ENCODE measurements at places on chromosomes 7 and 10.

DNA sequence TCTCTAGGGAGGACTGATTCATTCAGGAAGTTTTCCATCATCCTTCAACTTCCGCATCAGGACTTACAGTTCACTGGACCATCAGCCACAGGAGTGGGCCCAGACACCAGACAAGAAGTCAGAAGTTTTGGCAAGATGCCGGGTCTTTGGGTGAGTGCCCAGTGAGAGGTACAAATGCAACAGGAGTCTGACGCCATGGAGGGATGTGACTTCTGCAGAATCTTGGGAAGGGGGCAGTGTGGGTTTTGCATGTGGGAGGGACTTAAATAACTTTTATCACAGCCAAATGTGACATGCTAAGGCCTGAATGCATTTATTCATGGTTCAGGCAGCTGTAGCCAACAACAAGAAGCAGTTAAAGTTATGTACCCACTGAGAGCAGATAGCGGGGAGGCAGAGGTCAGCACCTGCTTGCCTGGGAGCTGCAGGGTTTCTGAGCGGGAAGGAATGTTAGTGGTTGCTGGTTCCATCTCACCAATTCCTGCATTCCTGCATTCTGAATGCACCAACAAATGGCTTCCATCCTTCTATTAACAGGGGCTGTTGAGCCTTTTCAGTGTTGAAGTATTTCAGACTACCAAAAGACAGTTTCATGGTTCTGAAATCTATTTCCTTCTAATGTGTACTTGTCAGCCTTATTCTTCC lies 375.2 kb downstream of the PAXIP1 start:
- DNase-seq: no peak

GRCh38 chr7:142969183-142969582 lies 7.0 kb upstream of the KEL start:
- DNase-seq: no peak

DNA sequence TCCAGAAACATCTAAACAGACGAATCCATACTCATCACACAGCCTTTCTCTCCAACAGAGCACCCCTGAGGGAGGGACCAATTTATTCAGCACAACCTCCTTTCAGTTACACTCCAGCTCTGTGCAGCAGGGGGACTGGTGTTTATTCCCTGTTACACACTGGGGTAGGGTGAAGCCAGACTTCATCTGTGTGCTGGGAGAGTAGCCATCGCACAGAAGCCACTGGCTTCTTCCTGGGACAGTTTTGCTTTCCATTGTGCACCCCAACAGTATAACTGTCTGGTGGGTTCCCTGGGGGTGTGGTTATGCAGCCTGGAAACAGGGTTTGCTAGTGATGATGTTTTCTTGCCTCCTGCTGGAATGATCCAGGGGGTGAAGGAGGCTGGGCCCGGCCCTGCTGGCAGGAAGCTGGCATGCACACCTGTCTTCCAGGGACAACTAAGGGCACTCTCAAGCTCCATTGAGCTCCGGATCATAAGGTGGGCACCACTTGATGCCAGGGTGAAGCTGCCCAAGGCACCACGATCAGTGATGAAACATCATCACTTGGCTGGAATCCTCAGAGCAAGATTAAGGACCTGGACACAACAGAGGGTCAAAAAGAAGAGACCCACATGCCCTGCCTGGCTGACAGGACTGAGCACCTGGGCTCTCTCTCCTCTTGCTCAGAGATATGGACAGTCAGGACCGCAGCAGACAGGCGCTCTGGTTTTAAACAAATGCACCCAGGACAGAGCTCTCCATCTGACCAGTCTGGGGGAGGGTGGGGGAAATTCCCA lies 293.2 kb downstream of the GRID1 start:
- DNase-seq: peak; percentile 26

DNA sequence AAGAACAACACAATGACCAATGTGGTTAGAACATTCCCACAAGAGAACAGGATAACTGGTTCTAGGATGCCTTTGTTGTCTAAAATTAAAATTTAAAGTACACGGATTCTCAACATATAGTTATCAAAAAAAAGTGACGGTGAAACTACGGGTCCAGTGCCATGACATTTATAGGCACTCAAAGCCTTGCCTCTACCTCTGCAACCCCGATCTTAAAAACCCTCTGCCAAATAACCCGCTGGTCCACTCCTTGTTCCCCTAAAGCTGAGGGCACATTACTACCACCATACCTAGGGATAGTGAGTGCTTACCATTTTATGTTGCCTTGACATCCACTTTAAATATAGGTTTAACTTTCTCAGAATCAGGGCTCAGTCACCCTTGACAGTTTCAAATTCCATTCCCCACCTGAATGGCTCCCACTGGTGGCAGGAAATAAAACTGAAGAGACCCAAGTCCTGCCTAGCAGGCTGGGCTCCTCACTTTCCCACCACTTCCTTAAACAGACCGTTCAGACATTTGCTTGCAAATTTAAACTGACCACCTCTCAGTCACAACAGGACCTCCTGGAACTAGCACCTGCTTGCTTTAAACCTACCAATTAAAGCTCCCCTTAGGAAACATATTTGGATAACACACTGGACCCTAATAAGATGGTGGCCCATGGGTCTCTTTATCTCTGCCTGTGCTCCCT lies 169.9 kb upstream of the ASAH2 start:
- peak; percentile 63 for DNase-seq

DNA sequence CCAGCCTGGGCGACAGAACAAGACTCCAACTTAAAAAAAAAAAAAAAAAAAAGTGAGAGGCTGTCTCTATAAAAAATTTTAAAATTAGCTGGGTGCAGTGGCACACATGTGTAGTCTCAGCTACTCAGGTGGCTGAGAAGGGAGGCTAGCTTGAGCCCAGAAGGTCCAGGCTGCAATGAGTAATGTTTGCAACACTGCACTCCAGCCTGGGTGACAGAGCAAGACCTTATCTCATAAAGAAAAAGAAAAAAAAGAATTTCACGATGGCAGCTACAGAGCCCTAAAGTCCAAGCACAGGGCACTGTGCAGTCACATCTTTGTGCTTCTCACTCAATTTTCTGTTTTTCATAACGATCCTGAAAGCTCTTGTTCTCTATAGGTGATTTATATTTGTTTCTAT lies 209.5 kb upstream of the KCTD7 start:
- DNase-seq: no peak

DNA sequence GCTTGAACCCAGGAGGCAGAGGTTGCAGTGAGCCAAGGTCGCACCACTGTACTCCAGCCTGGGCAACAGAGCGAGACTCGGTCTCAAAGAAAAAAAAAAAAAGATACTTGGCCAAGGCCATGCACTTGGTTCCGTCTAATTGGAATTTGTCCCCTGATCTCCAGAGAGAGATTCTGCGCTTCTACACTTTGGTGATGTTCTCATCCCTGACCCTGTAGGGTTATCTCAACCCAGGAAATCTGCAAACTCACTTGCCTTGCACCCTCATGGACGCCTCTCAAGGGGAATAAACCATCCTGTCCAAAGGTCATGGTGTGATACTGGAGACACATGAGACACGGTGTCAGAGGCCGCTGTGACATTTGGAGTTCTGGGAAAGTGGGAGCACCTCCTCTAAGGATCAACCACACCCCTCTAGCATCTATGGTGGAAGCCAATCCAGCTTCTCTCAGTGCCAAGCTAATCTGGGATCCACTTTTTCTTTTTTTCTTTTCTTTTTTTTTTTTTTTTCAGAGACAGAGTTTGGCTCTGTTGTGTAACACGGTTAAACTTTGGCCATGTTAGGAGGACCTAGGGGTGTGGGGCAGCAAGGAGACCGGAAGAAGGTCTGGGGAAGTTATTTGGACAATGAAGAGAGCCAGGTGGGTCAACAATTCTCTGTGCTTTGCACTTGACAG lies 7.8 kb upstream of the POR start:
- no peak for DNase-seq

GRCh38 chr10:1102416-1102815 lies 46.2 kb downstream of the WDR37 start:
- no peak for DNase-seq

GRCh38 chr10:124184208-124184830 lies 90.9 kb upstream of the CHST15 start:
- no peak for DNase-seq

DNA sequence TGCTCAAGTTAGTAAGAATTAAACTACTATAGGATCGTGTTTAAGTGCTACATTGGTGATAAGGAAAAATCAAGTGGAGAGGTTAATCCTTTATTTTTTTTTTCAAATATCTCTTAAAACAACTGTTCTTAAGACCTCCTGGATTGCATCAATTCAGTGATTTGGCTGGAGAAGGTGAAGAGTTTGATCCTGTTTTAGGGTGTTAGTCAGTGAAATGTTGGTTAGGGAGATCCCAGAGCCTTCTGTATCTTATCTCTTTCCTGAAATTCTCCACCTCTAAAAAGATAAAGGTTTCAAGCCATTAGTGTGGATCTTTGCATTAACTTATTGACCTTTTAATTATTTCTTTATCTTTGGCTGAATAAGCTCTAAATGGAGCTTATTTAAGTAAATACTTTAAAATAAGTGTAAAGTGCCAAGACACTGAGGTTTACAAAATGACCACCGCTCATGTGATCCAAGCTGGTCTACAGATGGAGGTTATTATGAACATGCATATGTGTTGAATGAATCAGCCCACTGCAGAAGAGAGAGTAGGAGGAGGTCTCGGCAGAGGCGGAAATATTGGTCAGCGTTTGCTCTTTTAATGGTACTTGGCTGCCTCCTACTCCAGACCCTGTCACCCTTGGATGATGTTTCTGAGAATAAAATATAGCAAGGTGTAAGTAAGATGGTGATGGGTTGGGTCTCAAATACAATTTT lies 51.8 kb upstream of the BMPER start:
- no peak for DNase-seq

DNA sequence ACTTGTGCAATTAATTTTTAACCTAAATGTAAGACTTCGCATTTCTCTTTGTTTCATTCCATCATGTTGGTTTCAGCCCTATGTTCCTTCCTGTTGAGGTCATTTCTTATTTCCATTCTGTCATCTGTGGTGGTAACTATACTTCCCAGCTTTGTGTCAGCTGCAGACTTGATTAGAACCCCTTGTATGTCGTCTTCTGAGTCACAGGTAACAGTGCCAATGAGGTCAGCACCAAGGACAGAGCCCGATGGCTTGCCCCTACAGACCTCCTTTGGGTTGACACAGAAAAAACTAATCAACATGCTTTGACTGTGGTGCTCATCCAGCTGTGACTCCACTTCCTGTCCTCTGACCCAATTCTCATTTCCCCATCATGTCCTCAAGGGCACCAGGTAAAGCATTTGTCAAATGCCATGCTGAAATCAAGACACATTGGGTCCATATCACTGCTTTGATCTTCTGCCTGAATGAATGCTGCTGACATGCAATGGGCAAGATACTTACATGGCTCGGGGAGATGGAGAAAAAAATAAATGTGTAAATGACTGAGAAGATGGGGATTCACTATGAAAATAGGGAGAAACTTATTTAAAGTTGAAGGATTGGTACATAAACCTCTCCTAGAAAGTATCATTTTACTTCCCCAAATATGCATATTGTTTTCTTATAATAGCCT lies 25.6 kb upstream of the CRTAC1 start:
- DNase-seq: peak; percentile 70

DNA sequence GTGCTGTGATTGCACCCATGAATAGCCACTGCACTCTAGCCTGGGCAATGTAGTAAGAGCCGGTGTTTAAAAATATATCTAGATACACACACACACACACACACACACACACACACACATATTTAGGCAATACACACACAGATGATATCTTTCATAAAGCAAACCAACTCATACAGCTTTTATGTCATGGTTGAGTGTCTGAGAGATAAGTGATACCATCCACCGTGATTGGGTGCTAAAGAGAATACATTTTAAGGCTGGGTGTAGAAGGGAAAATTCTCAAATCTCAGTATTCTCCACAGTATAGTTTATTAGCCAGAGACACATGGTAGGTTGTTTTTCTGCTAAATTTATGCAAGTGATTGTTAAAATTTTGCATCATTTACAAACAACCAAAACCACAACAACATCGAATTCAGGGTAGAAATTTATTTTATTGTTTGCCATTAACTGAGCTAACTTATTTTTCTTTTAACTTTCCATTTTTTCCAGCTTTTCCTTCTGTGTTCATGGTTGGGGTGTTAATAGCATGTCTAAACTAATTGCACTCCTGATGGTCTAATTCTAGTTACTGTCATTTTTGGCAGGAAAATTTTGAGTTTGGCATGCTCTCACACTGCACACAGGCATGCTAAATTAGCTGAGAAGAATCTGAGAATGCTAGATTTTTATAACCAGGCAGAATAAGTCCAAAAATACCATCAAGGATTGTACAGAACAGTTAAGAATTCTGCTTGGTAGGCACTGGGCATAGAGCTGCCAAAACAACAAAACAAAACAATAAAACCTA lies 57.9 kb upstream of the SYPL1 start:
- DNase-seq: no peak

GRCh38 chr7:134888141-134888740 lies 98.1 kb upstream of the AGBL3 start:
- no peak for DNase-seq

DNA sequence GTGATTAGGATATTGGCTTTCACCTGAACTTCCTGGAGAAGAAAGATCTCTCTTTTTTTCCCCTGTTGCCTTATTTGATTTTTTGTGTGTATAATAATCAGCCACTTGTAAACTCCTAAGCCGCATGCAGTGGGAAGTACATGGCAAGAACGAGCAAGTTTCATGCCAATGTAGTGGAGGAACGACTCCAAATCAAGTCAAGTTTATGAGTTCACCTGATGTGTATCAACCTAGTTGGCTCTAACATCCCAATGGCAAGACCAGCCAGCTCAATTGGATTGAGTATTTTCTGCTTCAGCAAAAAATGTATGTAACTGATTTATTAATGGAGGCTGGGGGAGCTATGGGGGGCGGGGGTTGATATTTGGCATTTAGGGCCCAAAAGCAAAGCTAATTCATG lies 65.5 kb upstream of the LYZL1 start:
- DNase-seq: no peak

GRCh38 chr7:141584935-141585334 lies 33.7 kb downstream of the AGK start:
- peak; percentile 57 for DNase-seq

DNA sequence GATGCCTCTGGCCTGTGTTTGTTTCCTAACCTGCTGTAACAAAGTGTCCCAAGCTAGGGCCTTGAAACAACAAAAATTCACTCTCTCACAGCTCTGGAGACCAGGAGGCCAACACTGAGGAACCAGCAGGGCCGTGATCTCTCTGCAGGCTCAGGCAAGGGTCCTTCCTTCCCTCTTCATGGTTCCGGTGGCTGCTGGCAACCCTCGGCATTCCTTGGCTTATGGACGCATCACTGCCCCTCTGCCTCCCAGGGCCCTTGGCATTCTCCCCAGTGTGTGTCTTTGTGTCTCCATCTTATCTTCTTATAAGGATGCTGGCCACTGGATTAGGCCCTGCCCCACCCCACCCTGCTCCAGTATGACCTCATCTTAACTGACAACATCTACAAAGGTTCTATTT lies 17.0 kb downstream of the CNPY1 start:
- DNase-seq: peak; percentile 12

DNA sequence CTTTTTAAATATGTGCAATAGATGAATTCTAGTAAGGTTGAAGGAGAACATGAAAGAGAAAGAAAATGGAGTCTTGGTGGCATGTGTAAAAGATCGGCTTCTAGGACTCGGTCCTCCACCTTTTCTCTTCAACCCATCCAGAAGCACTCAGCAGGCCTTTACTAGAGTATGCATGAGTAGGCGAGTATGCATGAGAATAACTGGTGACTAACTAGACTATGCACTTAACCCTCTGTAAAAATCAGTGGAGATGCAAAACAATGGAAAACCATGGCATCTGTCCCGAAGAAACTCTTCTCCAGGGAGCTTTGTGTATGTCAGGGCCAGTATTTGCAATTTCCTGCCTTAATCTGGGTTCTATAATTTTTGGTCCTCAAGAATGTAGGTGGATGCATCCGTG lies 40.0 kb upstream of the GRB10 start:
- DNase-seq: no peak

- DNase-seq: no peak
Measured at GRCh38 chr10:90435296-90435695, 422.5 kb downstream of the HTR7 start.

Data from H7 (cell line).